MCF 10A (cell line): ENCODE measurements at places on chromosomes 2 and 18. TPM values are rescaled to one million over a fixed set of nuclear protein-coding genes. Genes with fewer than 3 reads are reported as not detected.

GRCh38 chr2:38409156-38410102, 32.4 kb upstream of the ATL2 start:
- peak; percentile 33 for DNase-seq

DNA sequence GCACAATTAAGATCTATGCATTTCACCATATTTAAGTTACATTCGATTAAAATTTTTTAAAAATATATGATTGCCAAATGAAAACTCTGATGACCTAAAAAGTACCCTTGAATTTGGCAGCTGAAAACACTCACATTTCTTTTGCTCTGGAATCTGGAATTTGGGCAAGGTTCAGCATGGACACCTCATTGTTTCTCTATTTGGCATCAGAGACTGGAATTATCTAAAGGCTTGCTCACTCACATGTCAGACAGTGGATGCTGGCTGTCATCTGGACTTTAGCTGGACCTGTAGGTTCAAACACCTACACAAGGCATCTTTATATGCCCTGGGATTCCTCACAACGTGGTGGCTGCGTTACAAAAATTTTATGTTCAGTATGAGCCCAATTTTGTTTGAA, 16.1 kb downstream of the MBOAT2 start:
- peak; percentile 29 for DNase-seq

- DNase-seq, result peak; percentile 80
These were observed 41.1 kb upstream of the NAB1 start for GRCh38 chr2:190607657-190608357.

The LRRC30 gene
- total RNA-seq, result not detected in 2 replicates

The SPC25 gene
- total RNA-seq, result 2.5 and 3.5 TPM in 2 replicates

The COL3A1 gene
- total RNA-seq, result not detected in 2 replicates

- no peak for DNase-seq
These were observed 462.9 kb downstream of the TXNL1 start for GRCh38 chr18:56175330-56176001.
